ENCODE measurements at places on chromosomes 6 and 20. TPM values are rescaled to one million over a fixed set of nuclear protein-coding genes. Genes with fewer than 3 reads are reported as not detected.

The PRR18 gene
- total RNA-seq, result not detected

DNA sequence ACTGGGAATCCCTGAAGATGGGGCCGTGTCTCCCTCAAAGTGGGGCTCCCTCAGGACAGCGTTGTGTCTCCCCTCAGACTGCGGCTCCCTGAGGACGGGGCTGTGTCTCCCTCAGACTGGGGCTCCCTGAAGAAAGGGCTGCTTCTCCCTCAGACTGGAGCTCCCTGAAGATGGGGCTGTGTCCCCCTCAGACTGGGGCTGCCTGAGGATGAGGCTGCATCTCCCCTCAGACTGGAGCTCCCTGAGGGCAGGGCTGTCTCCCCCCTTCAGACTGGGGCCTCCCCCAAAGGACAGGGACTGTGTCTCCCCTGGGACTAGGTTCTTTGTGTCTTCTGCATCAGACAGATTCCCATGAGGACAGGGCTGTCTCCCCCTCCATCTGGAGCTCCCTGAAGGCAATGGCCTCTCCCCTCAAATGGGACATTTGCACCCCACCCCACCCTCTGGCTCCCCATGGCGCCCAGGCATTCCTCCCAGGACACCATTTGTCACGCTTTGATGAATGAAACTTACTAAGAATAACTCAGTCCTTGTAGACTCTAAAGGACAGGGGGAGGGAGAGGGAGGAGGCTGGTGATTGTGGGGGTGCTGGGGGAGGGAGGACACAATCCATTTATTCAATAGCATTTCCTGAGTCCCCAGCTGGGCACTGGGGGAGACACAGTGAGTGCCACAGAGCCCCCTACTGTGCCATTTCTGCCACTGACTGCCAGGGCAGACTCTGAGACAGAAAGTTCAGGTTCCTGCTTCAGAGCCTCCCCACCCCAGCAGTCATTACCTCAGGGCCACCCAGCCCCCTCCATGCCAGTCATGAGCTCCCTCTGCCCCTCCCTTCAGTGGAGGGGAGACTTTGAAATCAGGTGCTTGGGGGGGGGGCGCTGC lies 122.4 kb downstream of the MRPL14 start:
- ATAC-seq, result no peak

- no peak for ATAC-seq
These were observed 10.2 kb downstream of the WFDC3 start for GRCh38 chr20:45781391-45781931.

- no peak for ATAC-seq
These were observed 16.4 kb downstream of the ZNF311 start for GRCh38 chr6:28988536-28989311.

DNA sequence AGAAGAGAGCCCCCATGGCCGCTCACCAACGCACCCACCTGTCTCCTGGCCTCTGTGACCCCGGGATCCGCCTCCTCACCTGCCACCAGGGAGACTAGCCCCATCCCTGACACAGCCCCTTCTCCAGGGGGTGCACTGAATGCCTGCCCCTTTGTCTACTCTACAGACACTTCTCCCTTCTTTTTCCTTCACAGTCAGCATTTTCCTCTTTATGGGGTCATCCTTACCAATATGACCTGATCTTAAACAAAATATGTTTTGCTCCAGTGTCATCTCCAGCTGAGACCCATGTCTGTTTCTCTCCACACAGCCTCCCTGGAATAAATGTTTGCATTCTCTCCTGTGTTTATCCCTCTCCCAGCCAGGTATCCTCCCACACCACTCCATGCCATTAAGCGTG lies 14.6 kb upstream of the CCR6 start:
- no peak for ATAC-seq

GRCh38 chr20:31824554-31825313 lies 5.6 kb downstream of the MYLK2 start:
- ATAC-seq, result no peak

The LTB gene
- not detected for total RNA-seq

DNA sequence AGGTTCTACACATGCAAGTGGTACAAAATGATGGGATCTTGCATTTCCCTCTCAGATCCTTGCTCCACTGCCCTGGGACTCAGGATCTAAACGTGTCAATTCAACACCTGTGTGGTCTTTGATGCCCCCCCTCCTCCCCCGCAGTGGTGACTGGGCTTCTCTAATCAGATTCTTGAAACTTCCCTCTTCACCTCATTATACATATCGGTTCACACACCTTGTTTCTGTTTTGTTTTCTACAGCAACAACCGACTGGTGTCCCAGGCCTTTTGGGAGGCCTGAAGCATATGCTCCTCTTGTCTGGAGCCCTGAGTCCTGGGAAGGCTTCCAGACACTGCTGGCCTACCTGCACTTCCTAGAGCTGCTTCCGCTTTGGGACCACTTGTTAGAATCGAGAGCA lies 20.0 kb downstream of the SAMD3 start:
- no peak for ATAC-seq

The GSTA2 gene
- not detected for total RNA-seq

The RING1 gene
- 23.8 TPM for total RNA-seq
